ENCODE measurements at places on chromosomes 11 and 22.

GRCh38 chr11:72750086-72750485, 2.1 kb downstream of the ARAP1 start:
- no peak for DNase-seq

- DNase-seq: no peak
Observed at GRCh38 chr11:124415356-124415923, 9.2 kb downstream of the OR8B4 start.

DNA sequence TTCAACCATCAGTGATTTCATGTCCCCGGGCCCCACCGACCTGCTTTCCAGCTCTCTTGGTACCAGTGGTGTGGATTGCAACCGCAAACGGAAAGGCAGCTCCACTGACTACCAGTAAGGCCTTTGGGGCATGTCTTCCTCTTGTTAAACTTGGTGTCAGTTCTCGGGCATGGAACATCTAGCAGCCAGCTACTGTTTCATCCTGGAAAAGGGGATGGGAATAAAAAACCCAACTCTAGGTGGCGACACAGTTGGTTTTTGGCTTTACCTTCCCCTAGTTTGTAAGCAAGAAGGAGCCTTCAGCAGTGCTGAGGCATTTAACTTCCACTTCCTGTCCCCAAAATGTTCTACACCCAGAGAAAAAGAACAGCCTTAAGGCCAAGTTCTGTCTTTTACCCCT, 76.7 kb downstream of the BMAL1 start:
- DNase-seq: no peak

- no peak for DNase-seq
Observed at GRCh38 chr11:17154409-17155159, 53.2 kb downstream of the PIK3C2A start.
